Stimulated activated naive CD4-positive, alpha-beta T cell treated with Interleukin-2 at 50 U/mL for 16 hours (primary cell): ENCODE measurements at places on chromosomes 6 and 20.

DNA sequence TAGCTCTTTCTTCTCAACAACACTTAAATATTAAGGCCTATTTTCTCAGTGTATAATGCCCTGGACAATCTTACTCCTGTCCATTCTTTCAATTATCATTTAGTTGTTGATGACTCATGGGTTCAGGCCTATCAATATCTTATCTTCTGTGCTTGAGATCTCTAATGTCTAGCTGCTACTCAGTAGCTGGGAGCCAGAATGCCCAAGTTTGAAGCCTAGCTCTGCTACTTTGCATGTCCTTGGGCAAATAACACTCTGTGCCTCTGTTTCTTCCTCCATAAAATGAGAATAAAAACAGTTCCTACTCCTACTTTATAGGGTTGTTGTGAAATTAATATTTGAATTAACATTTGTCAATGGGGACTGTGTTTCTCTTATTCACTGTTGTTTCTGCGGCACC lies 69.5 kb downstream of the MAN1A1 start:
- DNase-seq, result no peak

GRCh38 chr6:164578616-164579015 lies 730.8 kb downstream of the C6orf118 start:
- no peak for DNase-seq

DNA sequence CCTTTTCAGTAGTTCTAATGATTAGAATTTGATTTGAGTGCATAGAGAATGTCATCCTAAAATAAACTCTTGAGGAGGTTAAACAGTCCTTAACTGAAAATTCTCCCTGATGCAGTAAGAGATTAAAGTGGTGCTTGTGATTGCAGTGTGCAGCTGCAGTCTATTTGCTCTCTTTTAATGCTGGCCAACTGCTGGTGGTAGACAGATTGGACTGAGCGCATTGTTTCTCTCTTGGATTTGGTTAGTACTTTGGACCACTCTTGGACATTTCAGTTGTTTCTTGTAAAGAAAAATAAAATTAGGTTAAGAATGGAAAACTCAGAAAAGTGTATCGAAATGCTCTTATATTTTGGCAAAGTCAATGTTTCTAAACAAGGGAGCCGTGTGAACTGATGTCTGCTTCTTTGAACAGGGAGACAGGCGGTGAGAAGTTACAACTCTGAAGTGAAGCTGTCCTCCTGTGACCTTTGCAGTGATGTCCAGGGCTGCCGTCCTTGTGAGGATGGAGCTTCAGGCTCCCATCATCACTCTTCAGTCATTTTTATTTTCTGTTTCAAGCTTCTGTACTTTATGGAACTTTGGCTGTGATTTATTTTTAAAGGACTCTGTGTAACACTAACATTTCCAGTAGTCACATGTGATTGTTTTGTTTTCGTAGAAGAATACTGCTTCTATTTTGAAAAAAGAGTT lies 127.2 kb downstream of the CD109 start:
- no peak for DNase-seq

DNA sequence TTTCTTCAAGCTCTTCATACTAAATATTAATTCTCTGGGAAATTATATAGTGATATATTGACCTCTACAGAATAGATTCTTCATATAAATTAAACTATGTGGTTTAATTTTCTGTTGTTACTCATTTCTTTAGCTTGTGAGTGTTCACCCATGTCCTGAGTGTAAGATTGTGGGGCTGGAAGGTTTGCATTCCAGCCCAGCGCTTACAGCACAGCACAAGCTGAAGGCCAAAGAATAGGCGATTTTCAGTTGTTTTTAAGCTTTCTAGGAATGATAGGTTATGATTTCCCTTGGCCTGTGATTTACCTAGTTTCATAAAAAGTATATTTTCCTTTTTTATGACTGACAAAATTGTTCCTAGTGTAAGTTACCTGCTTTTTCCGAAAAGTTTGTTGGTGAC lies 194.1 kb downstream of the PLCB1 start:
- DNase-seq, result no peak

DNA sequence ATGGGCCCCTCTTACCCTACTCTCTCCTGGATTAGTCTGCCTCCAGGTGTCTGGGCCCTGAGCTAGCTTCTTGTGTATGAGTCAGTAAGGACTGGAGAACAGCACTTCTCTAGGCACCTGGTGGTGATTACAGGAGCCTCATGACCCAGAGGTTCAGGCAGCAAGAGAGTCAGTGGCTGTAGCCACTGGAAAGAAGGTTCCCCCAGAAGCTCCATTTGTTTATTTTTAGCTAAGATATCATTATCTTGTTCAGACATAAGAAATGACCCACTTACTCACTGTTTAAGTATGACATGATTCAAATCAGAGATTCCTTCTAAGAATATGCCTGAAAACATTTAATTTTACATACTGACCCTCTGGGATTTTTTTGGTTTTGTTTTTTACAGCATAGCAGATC lies 23.6 kb upstream of the SLC4A11 start:
- DNase-seq, result no peak

DNA sequence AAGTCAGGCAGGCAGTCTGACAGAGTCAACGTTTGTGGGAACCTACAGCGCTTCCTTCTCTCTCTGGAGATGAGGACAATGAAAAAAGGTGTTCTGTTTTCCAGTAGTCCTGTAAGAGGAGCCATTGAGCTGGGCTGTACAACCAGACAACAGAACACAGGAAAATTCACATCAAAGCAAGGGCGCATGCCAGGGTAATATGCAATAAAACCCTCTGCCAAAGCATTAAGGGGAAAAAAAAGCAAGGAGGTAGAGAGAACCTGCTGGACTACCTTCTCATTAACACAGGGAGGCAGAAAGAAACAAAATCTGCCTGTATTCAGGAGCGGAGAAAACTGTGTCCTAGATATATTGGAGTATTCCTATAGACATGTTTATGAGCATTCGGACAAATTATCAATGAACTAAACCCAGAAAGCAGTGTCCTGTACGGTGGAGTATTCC lies 1.3 kb downstream of the RNF24 start:
- DNase-seq, result no peak

GRCh38 chr6:149273318-149273717 lies 44.2 kb upstream of the TAB2 start:
- no peak for DNase-seq

DNA sequence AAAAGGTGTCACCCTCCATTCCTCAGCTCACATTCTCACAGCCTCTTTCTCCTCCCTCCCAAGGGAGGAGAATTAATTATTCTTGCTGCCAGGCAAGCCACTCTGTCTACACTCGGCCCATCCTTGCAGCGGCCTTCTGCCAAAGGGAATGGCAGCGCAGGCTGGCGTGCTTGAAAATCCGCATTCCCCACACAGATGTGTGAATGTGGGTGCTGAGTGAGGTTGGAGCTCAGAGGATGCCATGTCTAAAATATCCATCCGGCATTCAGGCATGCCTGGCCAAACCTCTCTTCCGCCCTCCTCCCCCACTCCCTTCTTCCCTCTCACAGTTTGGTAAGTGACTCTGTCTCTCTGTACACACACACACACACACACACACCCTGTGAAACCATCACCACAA lies 27.7 kb downstream of the PNPLA1 start:
- no peak for DNase-seq

- no peak for DNase-seq
Measured at GRCh38 chr6:42355416-42355815, 96.3 kb downstream of the TRERF1 start.

GRCh38 chr6:102774326-102774725 lies 1380.8 kb downstream of the GRIK2 start:
- DNase-seq, result no peak

DNA sequence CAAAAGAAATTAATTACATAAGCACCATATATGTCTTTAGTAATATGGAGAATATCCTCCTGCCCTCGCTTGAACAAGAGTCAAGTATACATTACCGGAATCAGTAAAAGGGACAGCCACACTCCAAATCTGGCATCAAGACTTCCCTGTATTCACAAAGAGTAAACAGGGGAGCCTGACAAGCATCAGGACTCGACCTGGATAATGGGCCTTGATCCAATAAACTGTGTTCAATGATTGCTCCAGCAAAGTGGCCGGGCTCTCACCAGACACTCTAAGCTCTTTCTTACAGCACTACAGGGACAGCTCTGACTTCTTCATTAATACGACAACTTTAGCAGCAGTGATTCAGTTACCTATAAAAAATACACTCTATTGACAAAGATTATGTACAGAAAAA lies 307.9 kb upstream of the POU3F2 start:
- no peak for DNase-seq

DNA sequence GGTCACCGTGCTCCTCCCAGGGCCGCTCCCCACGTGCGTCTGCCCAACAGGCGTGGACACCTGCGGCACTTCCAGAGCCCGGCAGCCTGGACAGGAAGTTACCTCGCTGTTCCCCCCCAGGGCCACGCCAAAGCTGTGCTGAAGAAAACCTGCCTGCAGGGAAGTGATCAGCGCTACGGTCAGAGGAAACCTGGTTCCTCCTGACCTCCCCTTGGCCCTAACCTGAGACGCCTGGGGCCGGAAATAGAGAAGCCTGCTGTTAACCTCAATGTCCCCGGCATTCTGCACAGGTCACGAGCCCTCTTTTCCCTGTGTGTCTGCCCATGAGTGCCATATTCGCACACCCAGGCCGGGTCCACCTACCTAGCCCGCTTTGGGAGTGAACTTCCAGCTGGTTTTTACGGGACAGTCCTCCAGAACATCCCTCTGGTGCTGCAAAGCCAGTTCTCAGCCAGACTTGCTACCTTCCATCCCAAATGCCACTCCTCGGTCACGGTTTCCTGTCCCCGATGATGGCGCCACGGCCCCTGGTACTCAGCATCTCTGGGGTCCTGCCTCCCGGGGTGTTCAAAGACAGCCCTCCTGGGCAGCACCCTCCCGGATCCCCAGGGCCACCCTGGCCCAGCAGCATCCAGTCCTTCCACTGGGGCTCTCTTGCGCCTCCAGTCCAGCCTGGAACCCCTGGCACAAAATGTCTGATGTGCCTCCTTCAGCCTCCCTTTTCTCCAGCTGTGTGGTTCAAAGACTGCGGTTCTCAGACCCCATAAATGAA lies 12.0 kb upstream of the IRF4 start:
- DNase-seq, result no peak

DNA sequence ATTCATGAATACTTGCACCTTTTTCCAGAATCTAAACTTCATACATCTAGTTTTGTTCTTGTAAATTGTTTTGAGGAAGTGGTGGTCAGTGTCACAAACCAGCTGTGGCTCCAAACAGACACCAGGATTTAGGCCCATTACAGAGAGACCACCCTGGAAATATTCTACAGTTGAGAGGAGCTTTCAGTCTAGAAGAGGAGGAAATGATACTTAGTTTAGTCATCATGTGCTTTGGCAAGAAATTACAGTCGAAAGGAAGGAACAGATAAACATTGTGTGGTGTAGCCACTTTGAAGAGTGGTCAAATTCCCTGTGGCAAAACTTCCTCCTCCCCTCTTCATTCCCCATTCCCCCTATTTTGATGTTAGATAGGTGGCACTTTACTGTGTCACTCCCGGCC lies 15.7 kb downstream of the DCBLD1 start:
- DNase-seq, result no peak

DNA sequence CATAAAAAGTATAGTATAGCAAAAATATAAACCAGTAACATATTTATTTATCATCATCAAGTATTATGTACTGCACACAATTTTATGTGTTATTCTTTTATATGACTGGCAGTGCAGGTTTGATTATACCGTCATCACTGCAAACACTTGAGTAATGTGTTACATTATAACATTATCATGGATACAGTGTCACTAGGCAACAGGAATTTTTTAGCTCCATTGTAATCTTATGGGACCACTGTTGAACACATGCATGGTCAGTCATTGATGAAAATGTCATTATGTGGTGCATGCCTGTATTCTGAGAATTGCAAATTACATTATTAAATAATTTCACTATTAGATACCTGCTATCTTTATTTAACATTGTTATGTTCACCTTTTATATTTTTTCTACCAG lies 29.1 kb upstream of the OR2J2 start:
- no peak for DNase-seq

DNA sequence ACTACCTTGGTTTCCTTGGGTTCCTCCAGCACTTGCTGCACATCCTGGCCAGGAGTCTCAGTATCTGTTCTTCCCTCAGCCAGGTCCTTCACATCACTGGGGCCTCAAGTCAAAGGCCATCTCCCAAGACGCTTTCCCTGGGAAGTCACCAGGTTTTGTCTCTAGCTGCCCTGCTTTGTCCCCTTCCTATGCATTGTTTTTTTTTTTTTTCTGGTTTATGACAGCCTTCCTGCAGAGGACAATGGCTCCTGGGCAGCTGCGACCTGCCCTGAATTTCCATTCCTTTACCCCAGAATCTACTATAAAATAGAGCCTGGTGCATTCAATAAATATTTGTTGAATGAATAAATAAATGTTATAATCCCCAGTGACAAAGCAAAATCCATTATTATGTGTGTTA lies 687.3 kb downstream of the QKI start:
- no peak for DNase-seq

GRCh38 chr6:33670086-33670660 lies 41.3 kb downstream of the UQCC2 start:
- no peak for DNase-seq

DNA sequence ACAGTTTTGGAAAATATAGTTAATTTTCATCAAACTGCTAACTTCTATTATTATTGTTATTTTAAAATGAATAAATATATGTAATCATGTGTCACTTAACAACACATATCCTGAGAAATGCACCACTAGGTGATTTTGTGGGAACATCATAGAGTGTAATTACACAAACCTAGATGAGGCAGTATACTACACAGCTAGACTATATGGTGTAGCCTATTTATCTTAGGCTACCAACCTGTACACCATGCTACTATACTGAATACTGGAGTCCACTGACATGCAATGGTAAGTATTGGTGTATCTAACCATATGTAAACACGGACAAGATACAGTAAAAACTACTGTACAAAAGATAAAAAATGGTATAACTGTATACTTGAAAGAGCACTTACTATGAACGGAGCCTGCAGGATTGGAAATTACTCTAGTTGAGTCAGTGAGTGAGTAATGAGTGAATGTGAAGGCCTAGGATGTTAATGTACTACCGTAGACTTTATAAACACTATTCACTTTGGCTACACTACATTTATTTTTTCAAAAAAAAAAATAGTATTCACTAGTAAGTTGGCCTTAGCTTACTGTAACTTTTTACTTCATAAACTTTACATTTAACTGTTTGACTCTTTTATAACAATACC lies 72.4 kb downstream of the ASCC3 start:
- DNase-seq, result no peak

- no peak for DNase-seq
Measured at GRCh38 chr20:46293084-46293483, 15.2 kb downstream of the CDH22 start.

GRCh38 chr6:32741031-32741960 lies at the start of gene HLA-DQA2:
HLA-DQA2 (plus strand) TSS chr6:32741391; CDS start chr6:32741444, 53 bp downstream.
- no peak for DNase-seq

DNA sequence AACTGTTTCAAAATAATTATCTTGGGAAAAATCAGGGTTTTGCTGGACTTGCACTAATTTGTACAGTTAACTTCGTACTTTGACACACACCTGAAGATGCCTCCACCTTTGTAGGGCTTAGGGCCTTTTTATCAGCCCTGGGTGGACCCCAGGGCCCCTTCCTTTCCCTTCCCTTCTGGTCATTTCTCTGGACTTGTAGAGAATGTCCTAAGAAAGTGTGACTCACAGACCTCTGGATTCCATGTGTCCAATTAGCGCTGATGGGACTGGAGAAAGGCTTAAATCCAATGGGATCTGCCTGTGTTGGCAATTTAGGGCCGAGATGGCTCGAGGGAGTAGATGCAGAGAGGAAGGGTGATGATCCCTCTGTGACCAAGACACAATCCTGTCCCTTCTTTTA lies 9.3 kb downstream of the TRIM15 start:
- no peak for DNase-seq
